ENCODE measurements at places on chromosomes 5 and 9. TPM values are rescaled to one million over a fixed set of nuclear protein-coding genes. Genes with fewer than 3 reads are reported as not detected.

- H3K36me3 ChIP-seq = no peaks in the 10 kb centered on the region
- H3K4me1 ChIP-seq = no peaks in the 10 kb centered on the region
- no peak overlapping the region for H3K4me3 ChIP-seq
- H3K27ac ChIP-seq = no peak overlapping the region
These were observed 34.4 kb downstream of the INSYN2B start for GRCh38 chr5:169945831-169946261.

DNA sequence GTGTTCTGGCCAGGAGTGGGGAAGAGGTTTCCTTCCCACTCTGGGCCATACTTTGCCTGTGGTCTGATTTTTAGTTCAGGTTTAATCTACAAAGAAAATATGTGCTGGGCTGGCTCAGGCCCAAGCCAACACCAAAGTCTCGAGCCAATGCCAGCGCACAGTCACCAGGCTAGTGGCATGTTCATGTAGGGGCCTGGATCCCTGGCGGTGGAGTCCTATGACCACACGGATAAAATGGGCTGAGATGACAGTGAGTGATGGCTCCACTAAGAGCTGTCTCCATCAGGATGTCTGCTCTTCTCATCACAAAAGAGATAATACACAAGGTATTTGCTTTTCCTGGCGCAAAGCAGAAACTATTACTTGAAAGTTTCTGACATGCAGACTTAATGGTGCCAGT, 92.9 kb upstream of the PTPN3 start:
- no peaks in the 10 kb centered on the region for H3K27me3 ChIP-seq
- no peak overlapping the region for H3K27ac ChIP-seq
- no peak for DNase-seq
- H3K36me3 ChIP-seq = no peaks in the 10 kb centered on the region
- no peak overlapping the region for H3K4me3 ChIP-seq
- no peaks in the 10 kb centered on the region for H3K4me1 ChIP-seq

DNA sequence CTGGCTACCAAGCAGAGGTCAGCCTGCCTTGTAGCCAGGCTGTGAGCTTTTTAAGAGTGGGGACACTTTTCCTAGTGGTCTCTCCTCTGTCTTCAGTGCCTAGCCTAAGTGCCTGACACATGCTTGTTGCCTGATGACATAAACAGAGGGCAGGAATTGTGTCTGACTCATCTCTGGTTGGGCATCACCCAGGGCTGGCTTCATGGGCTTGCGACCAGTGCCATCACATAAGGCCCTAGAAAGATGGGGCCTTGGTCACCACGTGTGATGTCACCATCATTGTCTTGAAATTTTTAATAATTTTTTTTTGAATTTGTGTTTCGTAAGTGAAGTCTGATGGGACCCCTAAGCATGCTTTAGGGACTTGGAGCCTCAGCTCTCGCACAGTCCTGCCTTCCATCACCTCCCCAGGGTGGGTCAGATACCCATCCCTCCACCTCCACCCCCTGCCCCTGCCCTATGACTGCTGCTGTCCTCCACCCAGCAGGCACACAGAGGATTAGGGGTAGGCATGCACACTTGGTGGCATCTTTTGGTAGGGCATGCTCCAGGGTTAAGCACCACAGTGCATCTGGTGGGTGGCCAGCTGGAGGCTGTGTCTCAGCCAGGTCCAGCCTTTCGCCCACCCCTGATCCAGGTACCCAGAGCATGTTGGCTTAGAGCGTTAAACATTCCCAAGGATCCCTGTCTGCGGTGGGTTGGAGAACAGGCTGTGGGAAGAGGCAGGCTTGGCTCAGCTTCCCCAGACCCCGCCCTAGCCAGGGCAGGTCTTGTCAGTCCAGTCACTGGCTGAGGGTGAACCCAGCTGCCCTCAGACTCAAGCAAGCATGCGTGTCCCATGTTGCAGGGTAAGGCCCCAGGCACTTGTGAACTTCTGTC, 80.1 kb upstream of the SH3PXD2B start:
- H3K36me3 ChIP-seq = no peaks in the 10 kb centered on the region
- H3K4me1 ChIP-seq = no peaks in the 10 kb centered on the region
- no peak overlapping the region for H3K27ac ChIP-seq
- H3K27me3 ChIP-seq = no peaks in the 10 kb centered on the region
- H3K4me3 ChIP-seq = no peak overlapping the region

DNA sequence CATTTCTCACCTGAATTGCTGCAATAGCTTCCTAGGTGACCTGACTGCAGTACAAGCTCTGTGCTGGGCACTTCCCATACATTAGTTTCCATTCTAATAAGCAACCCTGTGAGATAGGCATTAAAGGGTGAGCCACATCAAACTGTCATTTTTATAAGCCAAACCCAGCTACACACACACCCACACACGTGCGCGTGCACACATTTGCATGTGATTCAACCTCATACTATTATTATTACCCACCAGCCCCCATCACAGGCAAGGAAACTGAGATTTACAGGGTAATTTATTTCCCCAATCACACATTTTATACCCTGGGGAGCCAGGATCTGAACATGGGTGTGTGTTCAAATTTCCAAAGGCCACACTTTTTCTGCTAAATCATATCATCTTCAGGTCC, 93.6 kb downstream of the TTLL11 start:
- no peak overlapping the region for H3K27ac ChIP-seq
- DNase-seq = no peak

DNA sequence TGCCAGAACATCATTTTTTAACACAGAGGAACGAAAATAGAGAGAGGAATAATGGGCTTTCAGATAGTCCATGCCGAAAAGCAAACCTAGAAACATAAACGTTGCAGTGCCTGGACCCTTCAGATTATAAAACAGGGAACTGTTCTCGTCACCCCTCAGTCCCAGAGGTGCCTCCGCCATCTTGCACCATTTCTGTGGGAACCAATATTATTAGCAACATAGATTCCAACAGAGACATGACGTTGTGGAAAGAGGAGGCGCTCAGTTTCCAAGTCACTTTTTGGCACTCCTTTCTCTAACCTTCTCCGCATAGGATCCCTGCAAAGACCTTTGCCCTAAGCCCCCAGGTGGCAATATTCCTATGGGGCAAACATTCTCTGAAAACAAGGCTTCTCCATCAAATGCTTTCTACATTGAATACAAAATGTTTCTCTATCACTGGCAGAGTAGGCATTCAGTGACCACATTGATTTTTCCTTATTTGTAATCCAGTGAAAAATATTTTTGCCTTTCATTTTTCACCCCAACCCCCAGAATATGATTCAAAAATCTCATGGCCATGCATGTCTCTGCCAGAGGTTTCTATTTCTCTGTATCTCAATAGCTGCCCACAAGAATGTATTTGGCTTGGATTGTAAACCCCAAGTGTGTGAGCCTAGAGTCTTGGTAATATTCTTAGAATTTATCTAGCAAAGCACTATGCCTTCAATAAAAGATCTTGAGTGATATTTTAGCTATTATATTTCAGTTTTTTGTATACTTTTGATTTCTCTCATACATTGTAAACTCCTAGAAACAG, 500.8 kb upstream of the WWC1 start:
- no peak overlapping the region for H3K27ac ChIP-seq
- no peaks in the 10 kb centered on the region for H3K4me1 ChIP-seq
- H3K4me3 ChIP-seq = no peak overlapping the region
- no peaks in the 10 kb centered on the region for H3K36me3 ChIP-seq

DNA sequence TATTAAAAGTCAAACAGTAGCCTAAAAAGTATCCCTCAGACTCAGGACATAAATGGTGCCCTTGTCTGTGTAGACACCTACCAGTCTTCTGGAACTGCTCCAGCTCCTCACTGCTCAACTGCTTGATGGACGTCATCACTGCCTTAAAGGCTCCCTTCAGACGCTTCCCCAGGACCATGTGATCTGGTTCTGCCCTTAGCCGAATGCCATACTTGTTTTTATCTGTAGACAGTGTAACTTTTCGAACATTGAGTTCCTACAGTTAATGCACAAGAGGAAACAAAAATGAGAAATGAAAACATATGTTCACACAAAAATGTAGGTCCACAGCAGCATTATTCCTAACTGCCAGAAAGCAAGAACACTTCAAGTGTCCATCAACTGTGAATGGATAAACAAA, 46.2 kb downstream of the IARS1 start:
- H3K4me3 ChIP-seq = no peak overlapping the region
- H3K4me1 ChIP-seq = no peaks in the 10 kb centered on the region
- peak overlapping the region; percentile 63 for H3K27ac ChIP-seq
- DNase-seq = no peak
- H3K27me3 ChIP-seq = no peaks in the 10 kb centered on the region

DNA sequence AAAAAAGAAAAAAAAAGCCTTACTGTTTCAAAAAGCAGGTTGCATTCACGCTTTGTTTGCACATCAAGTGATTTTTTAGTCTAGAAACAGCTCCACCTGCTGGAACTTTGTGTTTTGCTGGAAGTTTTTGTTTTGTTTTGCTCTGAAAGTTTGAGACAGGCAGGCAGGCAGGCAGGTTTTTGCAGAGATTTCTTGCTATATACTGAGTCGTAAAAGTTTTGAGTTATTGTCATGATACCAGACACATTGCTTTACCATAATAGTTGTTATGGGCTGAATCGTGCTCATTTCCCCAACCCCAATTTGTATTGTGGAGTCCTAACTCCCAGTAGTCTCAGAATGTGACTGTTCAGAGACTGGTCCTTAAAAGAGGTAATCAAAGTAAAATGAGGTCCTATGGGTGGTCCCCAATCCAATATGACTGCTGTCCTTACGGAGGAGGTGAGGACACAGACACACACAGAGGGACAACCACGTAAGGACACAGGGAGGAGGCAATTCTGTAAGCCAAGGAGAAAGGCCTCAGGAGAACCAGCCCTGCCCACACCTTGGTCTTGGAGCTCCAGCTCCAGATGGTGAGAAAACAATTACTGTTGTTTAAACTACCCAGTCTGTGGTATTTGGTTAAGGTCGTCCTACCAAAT, 20.9 kb downstream of the OR2Y1 start:
- H3K27me3 ChIP-seq = no peaks in the 10 kb centered on the region
- H3K4me3 ChIP-seq = no peak overlapping the region
- no peaks in the 10 kb centered on the region for H3K36me3 ChIP-seq
- DNase-seq = no peak
- H3K4me1 ChIP-seq = no peaks in the 10 kb centered on the region
- no peak overlapping the region for H3K27ac ChIP-seq

DNA sequence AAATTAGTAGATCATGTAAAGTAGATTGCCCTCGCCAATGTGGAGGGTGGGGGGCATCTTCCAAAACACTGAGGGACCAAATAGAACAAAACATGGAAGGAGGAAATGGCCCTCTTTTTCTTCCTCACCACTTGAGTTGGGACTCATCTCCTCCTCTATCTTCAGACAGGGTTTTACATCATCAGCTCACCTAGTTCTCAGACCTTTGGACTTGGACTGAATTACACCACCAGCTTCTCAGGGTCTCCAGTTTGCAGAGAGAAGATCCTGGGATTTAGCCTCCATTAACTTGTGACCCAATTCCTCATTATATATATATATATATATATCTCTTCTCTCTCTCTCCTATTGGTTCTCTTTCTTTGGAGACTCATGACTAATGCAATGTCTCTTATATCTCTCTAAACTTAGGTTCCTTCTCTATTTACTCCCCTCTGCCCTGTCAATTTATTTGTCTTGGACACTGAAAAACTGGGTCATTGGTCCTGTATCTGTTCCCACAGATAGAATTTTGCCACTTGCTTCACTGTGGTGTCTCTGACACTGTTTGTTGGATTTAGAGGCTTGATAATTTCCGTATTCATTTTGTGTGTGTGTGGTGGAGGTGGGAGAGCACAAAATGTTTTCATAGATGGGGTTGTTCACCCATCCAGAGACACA, 54.3 kb upstream of the TXNDC8 start:
- no peak overlapping the region for H3K27ac ChIP-seq
- peaks cover 8% of the 10 kb centered on the region for H3K4me1 ChIP-seq
- H3K4me3 ChIP-seq = no peak overlapping the region
- no peaks in the 10 kb centered on the region for H3K36me3 ChIP-seq

DNA sequence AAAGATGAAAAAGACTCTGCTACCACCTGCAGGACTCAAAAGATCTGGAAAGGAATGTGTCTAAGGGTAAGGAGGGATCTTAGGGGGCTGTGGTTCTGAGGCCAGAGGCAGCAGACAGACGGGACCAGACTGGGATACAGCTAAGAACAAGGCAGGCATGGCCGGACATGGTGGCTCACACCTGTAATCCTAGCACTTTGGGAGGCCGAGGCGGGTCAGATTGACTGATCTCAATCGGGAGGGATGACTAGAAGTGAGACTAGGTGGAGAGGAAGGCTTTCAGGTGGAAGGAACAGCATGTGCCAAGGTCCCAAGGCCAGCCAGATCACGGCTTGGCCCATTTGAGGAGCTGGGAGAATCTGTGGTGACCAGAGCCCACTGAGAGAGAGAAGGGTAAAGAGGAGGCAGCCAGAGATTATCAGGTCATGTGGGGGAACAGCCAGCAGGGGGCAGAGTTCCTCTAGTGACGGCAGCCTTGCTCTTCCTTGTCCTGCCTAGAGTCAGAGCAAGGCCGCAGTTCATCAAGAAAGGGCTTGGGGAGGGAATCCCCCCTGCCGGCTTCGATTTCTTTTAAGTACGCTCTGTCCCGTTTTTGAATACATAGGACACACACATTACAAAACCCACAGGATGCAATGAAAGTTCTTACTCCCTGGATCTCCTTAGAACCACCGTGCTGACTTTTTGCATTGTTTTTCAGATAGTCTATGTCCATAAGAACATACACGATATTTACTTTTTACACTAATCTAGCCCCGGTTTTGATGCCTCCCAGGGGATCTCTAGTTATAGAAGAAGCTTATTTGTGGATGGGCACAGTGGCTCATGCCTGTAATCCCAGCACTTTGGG, 2.6 kb upstream of the OLFML2A start:
- H3K27ac ChIP-seq = no peak overlapping the region
- H3K4me3 ChIP-seq = no peak overlapping the region
- peak; percentile 88 for DNase-seq
- H3K27me3 ChIP-seq = peaks cover 1% of the 10 kb centered on the region
- H3K4me1 ChIP-seq = no peaks in the 10 kb centered on the region
- no peaks in the 10 kb centered on the region for H3K36me3 ChIP-seq

DNA sequence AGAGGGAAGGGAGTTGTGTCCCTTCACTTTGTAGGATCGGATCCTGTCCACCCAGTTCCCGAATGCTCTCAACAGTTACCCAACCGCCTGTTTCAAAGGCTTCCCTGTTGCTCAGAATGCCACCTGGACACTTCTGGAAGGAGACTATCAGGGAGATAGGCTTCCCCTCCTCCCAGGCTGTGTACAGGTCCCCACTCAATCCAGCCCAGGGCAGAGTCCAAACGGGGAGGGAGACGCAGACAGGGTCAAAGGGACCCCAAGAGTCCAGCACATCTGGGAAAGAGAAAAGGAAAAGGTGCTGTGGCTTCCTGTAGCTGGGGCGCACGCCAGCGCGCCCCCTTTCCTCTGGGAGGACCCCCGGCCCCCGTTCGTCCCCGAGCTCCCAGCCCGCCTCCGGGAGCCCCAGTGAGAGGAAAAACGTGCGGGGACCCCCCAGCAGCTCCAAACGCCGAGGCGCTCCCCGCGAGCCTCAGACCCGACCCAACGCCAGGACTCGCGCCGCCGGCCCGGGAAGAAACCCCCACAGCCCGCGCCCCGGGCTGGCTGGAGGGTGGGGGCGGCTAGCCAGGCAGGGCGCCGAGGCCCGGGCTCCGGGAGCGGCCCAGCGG, 640 bp downstream of the SURF4 start:
- peaks cover 3% of the 10 kb centered on the region for H3K36me3 ChIP-seq
- DNase-seq = peak; percentile 76

GRCh38 chr5:139645430-139645871, 2.7 kb upstream of the CXXC5 start:
- H3K4me3 ChIP-seq = no peak overlapping the region
- peak overlapping the region; percentile 96 for H3K27ac ChIP-seq
- H3K27me3 ChIP-seq = no peaks in the 10 kb centered on the region
- H3K36me3 ChIP-seq = no peaks in the 10 kb centered on the region

NUDT12 gene
- 12.3 TPM for total RNA-seq

GMCL2 gene
- not detected for total RNA-seq

GRXCR2 gene
- total RNA-seq = 0.16 TPM

OBP2B gene
- total RNA-seq = not detected

All from Caco-2 (cell line).